ENCODE measurements at places on chromosomes 6 and 20. TPM values are rescaled to one million over a fixed set of nuclear protein-coding genes. Genes with fewer than 3 reads are reported as not detected.

CITED2 gene
- total RNA-seq, result 22.8 TPM

PHIP gene
- 7.7 TPM for total RNA-seq

RSPO3 gene
- not detected for total RNA-seq

L3MBTL1 gene
- 2.0 TPM for total RNA-seq

SLC22A1 gene
- not detected for total RNA-seq

All from hair follicular keratinocyte (primary cell).